DND-41 (cell line): ENCODE measurements at places on chromosomes 1 and 21.

GRCh38 chr1:15062479-15063099 lies 91.0 kb upstream of the TMEM51 start:
- no peak for DNase-seq
- peaks cover 74% of the 10 kb centered on the region for H3K36me3 ChIP-seq
- H3K4me3 ChIP-seq: no peak overlapping the region
- peaks cover 13% of the 10 kb centered on the region for H3K4me1 ChIP-seq

DNA sequence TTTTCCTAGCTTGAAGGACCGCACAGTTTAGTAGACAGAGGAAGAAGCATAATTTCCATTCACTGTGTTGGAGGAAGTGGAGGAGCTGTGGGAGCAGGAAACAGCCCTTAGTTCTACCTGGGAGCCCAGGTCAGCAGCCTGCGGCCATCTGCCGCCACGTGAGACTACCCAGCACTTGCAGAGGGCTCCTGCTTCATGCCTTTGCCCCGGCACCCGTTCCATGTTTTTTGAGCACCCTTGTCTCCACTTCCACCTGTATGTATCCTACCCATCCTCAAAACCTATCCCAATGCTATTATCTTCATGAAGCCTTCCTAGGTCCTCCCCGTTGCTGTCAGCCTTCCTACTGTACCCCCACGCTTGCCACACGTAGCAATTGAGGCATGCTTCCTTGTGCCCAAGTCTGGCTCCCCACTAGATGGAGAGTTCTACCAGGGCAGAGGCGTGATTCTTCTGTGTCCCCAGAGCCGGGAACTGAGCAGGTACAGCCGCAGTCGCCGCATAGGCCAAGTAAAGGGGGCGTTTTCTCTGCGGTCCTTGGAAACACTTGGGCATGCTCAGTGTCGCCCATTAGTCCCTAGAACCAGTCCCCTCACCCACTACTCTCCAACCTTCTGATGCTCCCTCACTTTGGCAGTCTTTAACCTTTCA lies 1.9 kb downstream of the SLC6A9 start:
- H3K27me3 ChIP-seq: peaks cover 18% of the 10 kb centered on the region
- no peak for DNase-seq
- H3K4me3 ChIP-seq: peak overlapping the region; percentile 69; the same call in 1 of the 2 replicates
- H3K4me1 ChIP-seq: peaks cover 29% of the 10 kb centered on the region
- H3K27ac ChIP-seq: peak overlapping the region; percentile 73
- no peaks in the 10 kb centered on the region for H3K36me3 ChIP-seq

DNA sequence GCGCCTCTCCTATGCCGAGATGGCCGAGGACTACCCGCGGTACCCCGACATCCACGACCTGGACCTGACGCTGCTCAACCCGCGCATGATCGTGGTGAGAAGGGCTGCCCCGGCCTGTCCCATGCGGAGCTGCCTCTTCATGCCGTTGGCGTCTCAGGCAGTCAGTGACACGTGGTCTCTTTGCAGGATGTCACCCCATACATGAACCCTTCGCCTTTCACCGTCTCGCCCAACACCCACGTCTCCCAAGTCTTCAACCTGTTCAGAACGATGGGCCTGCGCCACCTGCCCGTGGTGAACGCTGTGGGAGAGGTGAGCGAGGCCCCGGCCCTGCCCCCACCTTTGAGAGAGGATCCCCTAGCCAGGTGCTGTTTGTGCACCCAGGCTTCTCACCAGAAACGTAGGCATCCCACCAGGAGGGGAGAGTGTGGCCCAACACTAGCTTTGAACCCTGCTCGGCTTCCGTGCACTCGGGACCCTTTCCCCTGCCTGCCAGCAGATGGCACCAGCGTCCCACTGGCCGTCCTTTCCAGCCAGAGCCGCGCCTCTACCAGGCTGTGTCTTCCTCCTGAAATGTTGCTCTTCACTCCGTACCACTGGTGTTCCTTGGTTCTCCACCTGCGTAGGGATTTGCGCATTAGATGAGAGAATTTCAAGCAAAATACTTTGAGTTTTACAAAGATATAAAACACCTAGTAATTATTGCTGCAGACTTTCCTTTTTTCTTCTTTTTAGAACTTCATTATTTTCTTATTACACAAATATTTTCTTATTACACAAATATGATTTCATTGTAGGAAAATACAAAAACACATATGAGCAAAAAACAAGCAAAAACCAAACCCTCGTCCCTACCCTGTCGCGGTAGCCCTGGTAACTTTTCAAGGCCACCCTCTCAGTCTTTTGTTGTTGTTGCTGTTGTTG lies 9.0 kb downstream of the NPPA start:
- H3K27me3 ChIP-seq: no peaks in the 10 kb centered on the region
- H3K4me1 ChIP-seq: no peaks in the 10 kb centered on the region

DNA sequence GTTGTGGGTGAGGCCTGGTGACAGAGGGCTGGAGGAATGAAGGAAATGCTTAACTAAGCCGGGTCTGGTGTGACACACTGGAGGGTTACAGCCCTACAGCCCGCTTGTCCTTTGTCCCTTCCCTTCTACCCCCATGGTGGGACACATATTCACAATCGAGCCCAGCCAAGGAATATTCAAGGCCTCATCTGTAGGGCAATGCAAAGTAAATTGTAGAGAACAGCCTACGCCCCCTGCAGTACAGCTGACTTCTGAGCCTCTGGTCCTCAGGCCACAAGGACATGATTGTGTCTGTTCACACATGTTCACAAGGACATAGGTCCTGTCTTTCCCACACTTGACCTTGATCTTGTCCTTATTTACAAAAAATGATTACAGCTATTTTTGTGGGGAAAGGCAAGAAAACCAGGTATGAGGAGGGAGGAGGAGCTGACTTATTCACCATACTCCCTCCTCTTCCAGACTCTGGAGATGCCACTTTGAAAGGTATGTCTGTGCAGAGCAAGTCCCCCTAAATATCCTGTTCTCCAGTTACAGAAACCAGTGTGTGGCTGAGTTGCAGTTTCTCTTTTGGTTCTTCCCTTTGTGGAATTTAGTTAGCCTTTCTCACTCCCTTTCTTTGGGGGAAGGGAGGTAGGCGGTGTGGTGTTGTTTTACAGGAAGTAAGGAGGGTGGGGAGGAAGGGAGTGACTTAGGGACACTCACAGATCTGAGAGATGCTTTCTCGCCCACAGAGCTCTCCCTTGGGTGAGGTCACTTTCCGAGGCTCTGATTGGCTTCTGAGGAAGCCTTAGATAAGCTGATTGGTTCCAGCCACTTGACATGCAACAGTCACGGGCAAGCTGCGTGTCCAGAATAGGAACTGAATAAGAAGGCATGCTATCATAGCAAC lies 14.6 kb downstream of the POLR3GL start:
- peaks cover 39% of the 10 kb centered on the region for H3K4me1 ChIP-seq
- H3K27me3 ChIP-seq: no peaks in the 10 kb centered on the region
- peaks cover 7% of the 10 kb centered on the region; the same call in 1 of the 2 replicates for H3K36me3 ChIP-seq
- peak; percentile 86 for DNase-seq
- peak overlapping the region; percentile 88 for H3K27ac ChIP-seq

DNA sequence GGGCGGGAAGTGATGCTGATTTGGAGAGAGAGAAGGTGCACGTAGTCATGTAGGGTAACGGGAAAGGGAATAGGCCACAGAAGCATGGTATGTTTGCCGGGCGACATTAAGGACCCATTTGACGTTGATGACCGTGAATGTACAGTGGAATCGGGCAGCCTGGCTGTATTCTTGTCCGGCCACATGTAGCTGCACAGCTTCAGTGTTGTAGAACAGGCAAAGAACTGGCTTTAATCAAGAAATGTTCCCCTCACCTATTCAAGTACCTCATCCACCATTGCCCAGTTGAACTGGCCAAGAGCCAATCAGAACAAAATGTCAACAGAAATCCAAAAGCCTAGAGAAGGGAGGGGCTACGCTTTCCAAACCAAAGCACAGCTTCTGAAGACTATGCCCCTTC lies 104.8 kb downstream of the DHRS3 start:
- peaks cover 15% of the 10 kb centered on the region for H3K4me1 ChIP-seq
- no peak overlapping the region for H3K4me3 ChIP-seq
- no peak for DNase-seq
- H3K36me3 ChIP-seq: peaks cover 5% of the 10 kb centered on the region
- H3K27ac ChIP-seq: no peak overlapping the region

GRCh38 chr1:119987686-119988085 lies 81.8 kb downstream of the NOTCH2 start:
- no peak overlapping the region for H3K4me3 ChIP-seq
- H3K27ac ChIP-seq: peak overlapping the region; percentile 64
- H3K36me3 ChIP-seq: peaks cover 27% of the 10 kb centered on the region

- no peak overlapping the region for H3K27ac ChIP-seq
- H3K4me1 ChIP-seq: no peaks in the 10 kb centered on the region
- no peak for DNase-seq
- no peaks in the 10 kb centered on the region for H3K27me3 ChIP-seq
Observed at GRCh38 chr1:63603810-63604209, 10.6 kb downstream of the PGM1 start.

DNA sequence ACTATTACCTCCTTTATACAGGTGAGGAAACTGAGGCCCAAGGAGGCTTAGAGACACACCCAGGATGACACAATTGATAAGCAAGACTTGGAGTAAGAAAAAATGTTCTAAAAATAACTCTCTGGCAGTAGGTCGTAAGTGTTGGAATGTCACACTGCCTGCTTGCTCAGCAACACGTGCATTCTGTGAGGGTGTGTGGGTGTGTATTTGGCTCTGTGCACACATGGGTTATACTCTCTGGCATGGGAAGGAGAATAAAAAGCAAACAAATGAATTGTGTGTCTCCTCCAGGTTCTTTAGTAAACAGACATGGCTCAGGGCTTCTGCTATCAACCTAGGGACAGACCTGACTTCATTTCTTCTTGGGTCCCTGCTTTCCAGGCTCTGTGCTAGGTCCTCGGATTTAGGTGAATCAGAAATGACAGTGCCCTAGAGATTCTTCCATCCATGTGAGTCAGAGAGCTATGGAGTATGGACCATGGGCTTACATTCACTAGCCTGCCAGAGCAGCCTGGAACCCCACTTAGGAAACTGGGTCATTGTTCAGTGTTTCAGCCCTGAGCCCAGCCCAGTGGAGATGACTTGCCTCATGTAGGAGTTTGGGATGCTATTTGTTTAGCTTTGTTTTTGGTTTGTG lies 72.4 kb downstream of the ELAVL4 start:
- no peaks in the 10 kb centered on the region for H3K4me1 ChIP-seq
- H3K27ac ChIP-seq: no peak overlapping the region
- H3K27me3 ChIP-seq: peaks cover 5% of the 10 kb centered on the region
- H3K4me3 ChIP-seq: no peak overlapping the region

GRCh38 chr1:152313970-152314369 lies 11.1 kb downstream of the FLG start:
- H3K4me3 ChIP-seq: no peak overlapping the region
- no peaks in the 10 kb centered on the region for H3K4me1 ChIP-seq
- H3K27ac ChIP-seq: no peak overlapping the region
